ENCODE measurements at places on chromosomes 3 and 15. TPM values are rescaled to one million over a fixed set of nuclear protein-coding genes. Genes with fewer than 3 reads are reported as not detected.

Gene POLQ
- under 0.01 TPM for total RNA-seq

Gene ACKR4
- 1.6 TPM for total RNA-seq

- no peak for DNase-seq
- no peak overlapping the region for H3K4me3 ChIP-seq
- H3K27me3 ChIP-seq = no peaks in the 10 kb centered on the region
These were observed 42.3 kb upstream of the ARL8B start for GRCh38 chr3:5079761-5080160.

DNA sequence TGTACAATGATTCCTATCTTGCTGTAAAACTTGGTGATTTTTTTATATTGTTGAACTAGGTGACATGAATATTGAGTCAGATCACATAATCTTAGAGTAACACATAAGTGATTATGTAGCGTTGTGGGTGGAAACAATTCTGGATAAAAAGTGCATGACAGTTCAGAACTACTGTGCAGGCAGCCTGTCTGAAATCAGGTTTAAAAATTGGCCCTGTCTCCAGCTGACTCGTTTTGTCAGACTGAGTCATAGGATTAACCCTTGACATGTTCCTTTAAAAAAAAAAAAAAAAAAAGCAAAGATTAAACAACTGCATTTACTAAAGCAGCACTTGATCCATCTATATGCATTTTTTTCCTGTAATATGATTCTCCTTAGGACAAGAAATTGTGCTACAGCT lies 160.0 kb upstream of the CGNL1 start:
- H3K4me3 ChIP-seq = no peak overlapping the region
- H3K36me3 ChIP-seq = no peaks in the 10 kb centered on the region
- H3K4me1 ChIP-seq = peaks cover 6% of the 10 kb centered on the region
- H3K27ac ChIP-seq = peak overlapping the region; percentile 2
